ENCODE measurements at places on chromosomes 5 and 9.

- no peak for DNase-seq
Observed at GRCh38 chr5:135317286-135317685, 81.7 kb downstream of the MACROH2A1 start.

DNA sequence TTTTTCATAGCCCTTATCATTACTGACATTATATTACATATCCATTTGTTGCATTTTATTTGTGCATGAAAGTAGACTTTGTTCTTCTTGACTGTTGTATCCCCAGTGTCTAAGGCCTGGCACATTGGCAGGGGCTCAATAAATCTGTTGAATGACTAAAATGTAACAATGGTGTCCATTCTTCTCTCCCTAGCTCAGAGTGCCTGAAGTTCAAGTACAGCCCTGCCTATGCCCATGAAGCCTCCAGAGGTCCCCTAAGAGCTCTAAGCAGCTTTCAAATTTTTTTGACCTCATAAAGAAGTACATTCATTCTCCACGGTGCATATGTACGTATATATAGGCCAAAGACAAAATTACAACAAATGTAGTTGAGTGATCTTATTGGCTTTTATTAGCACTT is 4.2 kb upstream of the BSPRY start:
- DNase-seq = no peak

DNA sequence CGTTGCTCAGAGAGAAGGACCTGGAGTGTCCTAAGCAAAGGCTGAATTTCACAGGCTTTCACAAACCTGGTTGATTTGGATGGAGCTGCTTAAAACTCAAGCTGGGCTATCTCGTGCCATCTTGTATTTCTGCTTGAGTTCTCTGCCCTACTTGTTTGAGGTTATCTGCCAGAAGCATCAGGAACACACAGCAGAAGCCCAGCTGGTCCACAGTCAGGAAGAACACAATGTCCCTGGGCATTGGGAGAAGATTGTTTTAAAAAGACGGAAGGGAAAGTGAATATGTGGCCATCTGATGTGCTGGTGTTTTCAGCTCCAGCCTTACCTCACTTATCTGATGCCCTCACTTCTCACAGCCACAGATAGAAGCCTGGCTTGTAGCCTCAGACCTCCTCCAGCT is 32.9 kb upstream of the SLC36A1 start:
- no peak for DNase-seq

- DNase-seq = no peak
Observed at GRCh38 chr5:398475-399295, 44.3 kb upstream of the EXOC3 start.

GRCh38 chr5:30871196-30871595 is 322.3 kb upstream of the CDH6 start:
- no peak for DNase-seq

GRCh38 chr5:72598401-72599064 is 91.3 kb upstream of the ZNF366 start:
- DNase-seq = no peak

- DNase-seq = no peak
Observed at GRCh38 chr9:80951675-80952074, 737.7 kb downstream of the TLE1 start.

DNA sequence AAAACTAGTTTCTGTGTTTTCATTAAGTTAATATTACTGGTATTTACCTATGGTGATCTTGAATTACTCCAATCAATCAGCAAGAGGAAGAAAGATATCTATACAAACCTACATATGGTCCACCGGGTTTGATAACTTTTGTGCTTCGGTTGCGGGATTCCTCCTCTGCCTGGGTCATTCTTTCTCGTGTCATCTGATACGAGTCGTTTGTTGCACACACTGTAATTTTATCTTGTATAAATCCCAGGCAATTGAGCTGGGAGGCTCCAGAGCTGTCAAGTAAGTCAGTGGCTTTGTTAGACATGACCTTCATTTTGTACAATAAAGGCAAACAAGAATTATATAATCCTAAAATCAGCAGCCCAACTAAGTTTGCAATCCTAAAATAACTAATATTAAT is 48.0 kb downstream of the ELL2 start:
- DNase-seq = no peak

- no peak for DNase-seq
Observed at GRCh38 chr5:118778941-118779340, 209.4 kb downstream of the DTWD2 start.

GRCh38 chr9:84793251-84793650 is 123.7 kb downstream of the NTRK2 start:
- no peak for DNase-seq

All from NCI-H1694 treated with DMSO at 0.1 percent for 48 hours (cell line).